SHP77 treated with DMSO at 0.1 percent for 48 hours (cell line): ENCODE measurements at places on chromosomes 5 and 9.

GRCh38 chr5:64606926-64607325 lies 83.4 kb upstream of the SHISAL2B start:
- DNase-seq = no peak

DNA sequence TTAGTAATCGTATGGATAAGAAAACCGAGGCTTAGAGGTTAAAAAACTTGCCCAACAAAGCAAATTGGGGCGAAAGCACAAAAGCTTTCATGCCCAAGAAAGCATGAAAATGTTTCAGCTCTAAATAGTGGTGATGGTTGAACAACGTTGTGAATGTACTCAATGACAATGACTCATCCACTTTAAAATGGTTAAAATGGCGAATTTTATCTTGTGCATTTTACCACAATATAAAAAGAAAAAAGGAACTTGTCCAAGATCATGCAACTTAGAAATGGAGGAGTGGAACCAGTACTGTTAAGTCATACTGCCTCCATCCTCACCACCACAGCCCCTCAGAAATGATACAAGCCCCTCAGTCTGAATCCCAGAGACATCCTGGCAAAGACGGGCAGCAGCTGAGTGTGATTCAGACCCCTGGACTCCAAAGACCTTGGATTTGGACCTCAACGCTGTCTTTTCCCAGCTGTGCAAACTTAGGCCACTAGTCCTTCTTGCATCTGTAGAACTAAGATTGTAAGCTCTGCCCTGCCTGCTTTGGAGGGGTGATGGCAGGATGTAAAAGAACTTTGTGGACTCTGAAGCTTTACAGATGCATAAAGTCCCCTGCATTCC lies 158.4 kb downstream of the GABBR2 start:
- no peak for DNase-seq

GRCh38 chr5:116750631-116751580 lies 176.3 kb upstream of the SEMA6A start:
- no peak for DNase-seq

DNA sequence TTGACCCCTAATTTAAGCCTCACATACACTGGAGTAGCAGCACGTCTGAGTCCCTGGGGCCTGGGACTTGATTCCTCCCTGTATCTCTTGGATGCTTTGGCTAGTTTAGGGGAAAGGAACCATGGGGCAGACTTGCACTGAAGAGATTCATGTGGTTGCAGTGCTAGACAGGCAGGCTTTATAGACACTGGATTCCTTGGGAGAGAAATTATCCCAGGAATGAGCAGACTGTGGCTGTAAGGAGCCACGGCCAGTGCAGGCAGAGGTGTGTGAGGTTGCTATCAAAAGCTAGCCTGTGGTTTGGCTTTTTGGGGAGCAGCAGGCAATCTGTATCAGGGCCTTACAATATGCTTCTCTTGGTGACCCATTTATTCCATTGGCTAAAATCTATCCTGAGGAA lies 20.5 kb upstream of the PITX1 start:
- DNase-seq = no peak

GRCh38 chr5:31062902-31063580 lies 130.4 kb upstream of the CDH6 start:
- DNase-seq = no peak

GRCh38 chr5:149299451-149300054 lies 27.9 kb downstream of the AFAP1L1 start:
- DNase-seq = no peak

DNA sequence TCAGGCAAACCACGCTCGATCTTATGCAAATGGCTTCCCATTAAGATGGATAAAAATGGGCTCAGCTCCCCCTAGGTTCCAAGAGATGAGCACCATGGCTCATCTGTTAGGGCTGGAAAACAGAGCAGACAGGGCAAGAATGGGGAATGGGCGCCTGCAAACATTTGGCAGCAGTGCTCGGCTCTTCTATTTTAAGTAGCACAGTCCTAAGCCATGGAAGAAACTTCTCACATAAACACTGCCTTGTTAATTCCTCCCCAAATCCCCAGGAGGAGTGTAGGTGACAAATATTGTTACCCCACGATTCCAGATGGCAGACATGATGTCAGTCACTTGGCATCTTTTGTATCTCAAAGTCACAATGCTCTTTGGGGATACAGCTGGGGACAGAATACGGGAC lies 221.8 kb downstream of the ICE1 start:
- no peak for DNase-seq

DNA sequence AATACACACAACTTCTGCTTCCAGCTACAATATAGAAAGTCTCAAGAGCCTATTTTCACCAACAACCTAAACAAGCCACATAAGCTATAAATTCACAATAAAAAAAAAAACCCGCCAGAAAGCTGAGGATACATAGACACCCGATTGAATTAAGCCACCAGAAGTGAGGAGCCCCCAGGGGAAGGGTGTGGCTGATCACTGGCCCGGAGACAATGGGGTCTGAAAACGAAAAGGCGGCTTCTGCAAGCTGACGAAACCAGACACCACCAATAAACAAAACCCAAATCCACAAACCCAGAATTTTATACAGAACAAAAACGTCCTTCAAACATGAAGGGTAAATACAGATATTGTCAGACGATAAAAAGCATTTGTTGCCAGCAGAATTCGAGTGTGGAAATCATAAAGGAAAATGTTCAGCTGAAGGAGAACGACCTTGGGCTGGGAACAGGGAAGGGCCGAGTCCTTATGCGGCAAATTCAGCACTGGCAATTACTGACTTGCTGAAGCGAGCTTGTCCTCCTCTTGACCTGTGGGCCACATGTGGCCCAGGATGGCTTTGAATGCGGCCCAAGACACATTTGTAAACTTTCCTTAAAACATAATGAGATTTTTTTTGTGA lies 39.6 kb upstream of the CEP72 start:
- no peak for DNase-seq

GRCh38 chr9:120562861-120563443 lies 17.0 kb downstream of the CDK5RAP2 start:
- no peak for DNase-seq

GRCh38 chr5:154593071-154593470 lies 115.0 kb upstream of the HAND1 start:
- DNase-seq = no peak

GRCh38 chr9:137552022-137552768 lies 516 bp downstream of the MRPL41 start:
- no peak for DNase-seq

GRCh38 chr9:113499153-113499875 lies 35.8 kb downstream of the RGS3 start:
- no peak for DNase-seq

GRCh38 chr5:113099822-113100221 lies 123.2 kb downstream of the DCP2 start:
- DNase-seq = no peak

DNA sequence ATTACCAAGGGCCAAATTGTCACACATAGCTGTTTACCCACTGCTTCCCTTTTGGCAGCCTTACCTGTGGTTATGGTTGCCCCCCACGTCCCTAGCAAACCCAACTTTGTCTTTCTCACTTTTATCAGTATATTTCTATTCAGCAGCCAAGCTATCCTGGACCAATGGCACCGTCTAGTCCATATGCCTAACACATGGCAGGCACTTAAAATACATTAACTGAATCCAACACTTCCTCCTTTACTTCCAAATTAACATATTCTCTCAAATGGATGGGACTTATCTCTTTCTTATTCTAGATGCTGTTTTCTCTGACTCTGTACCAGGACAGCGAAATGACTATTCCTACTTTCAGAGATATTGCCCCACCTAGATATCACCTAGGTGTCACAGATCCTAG lies 50.9 kb upstream of the SLC44A1 start:
- DNase-seq = no peak

GRCh38 chr5:88694023-88694679 lies 188.8 kb downstream of the MEF2C start:
- DNase-seq = no peak

- DNase-seq = no peak
Observed at GRCh38 chr5:146721073-146721815, 157.3 kb downstream of the PPP2R2B start.

- no peak for DNase-seq
Observed at GRCh38 chr9:22033012-22033630, 24.0 kb upstream of the CDKN2B start.

- DNase-seq = no peak
Observed at GRCh38 chr5:143093452-143094086, 309.9 kb downstream of the NR3C1 start.

- peak; percentile 39 for DNase-seq
Observed at GRCh38 chr5:38554861-38555260, 1.6 kb downstream of the LIFR start.

- no peak for DNase-seq
Observed at GRCh38 chr5:154487541-154487940, 9.5 kb upstream of the HAND1 start.

DNA sequence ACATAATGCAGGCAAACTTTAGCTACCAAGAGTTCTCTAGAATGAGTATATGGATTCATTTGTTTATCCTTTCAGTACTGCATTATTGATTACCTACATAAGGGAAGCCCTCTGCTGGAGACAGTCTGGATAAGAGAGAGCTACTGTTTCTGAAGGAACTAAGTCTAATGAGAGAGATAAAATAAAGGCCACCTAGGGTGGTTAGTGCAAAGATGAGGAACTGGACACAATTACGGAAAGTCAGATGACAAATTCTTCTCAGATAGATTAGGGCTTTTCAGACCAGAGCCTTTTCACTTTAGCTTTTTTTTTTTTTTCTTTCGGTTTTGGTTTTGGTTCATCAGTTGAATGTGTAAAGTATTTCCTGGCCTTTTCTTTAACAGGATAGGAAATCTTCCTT lies 31.3 kb downstream of the ISOC1 start:
- DNase-seq = no peak

GRCh38 chr5:180105827-180106312 lies 34.3 kb upstream of the RNF130 start:
- no peak for DNase-seq

- DNase-seq = no peak
Observed at GRCh38 chr5:175253597-175253996, 190.4 kb downstream of the DRD1 start.

- no peak for DNase-seq
Observed at GRCh38 chr9:135216791-135217441, 129.4 kb downstream of the OLFM1 start.

GRCh38 chr5:34721327-34721726 lies 65.2 kb downstream of the RAI14 start:
- DNase-seq = no peak

DNA sequence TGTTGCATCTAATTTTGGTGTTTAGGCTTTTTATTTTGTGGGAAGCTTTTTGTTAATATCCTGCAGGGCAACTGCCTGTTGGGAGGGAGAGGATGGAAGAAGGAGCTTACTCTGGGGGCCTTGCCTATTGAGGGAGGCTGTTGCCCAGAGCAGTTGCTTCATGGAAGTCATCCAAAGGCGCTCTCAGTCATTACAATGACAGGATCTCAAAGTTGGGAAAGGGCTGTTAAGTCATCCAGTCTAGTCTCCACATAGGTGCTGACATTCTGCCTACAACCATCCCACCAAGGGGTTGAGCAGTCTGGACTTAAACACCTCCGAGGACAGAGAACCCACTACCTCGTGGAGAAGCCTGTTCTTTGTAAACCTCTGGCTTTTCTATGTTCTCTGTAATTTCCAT lies 13.2 kb downstream of the SAP30L start:
- DNase-seq = no peak

GRCh38 chr9:109278848-109279247 lies 42.0 kb downstream of the EPB41L4B start:
- DNase-seq = no peak

DNA sequence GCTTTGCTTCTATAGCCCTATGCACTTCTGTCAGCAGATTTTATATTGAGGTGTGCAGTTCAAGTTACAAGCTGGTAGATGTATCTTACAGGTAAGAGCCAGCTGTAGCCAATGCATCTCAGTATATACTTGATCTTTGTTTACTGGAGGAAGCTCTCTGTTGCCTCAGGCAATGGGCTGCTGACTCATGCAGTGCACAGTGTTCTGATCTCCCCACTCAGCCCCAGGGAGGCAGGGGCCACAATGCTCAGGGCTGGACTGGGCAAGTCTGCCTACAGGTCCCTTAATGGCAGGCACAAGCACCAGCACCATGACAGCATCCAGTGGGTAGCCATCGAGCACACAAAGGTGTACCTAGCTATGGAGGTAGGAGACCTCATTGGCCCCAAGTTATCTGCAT lies 178.8 kb upstream of the CDH10 start:
- no peak for DNase-seq

GRCh38 chr5:147801461-147801860 lies 18.9 kb upstream of the JAKMIP2 start:
- no peak for DNase-seq

- no peak for DNase-seq
Observed at GRCh38 chr5:72476721-72477120, 30.5 kb downstream of the ZNF366 start.

DNA sequence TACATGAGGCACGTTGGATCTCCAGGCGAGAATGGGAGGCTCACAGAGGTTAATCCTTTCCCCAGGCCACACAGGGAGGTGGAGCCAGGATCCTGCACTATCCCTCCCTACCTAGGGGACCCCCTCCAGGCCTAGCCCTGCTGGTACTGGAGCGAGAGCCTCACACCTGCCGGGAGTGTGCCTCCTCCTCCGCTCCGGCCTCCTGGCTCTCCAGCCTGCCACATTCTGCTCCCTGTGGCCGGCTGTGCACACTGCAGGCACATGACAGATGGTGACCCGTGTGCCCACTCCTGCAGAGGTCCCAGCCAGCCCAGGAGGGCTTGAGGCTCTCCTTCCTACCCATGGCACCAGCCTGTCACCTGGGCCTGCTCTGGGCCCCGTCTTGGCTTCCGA lies 93.4 kb downstream of the RXRA start:
- DNase-seq = no peak

DNA sequence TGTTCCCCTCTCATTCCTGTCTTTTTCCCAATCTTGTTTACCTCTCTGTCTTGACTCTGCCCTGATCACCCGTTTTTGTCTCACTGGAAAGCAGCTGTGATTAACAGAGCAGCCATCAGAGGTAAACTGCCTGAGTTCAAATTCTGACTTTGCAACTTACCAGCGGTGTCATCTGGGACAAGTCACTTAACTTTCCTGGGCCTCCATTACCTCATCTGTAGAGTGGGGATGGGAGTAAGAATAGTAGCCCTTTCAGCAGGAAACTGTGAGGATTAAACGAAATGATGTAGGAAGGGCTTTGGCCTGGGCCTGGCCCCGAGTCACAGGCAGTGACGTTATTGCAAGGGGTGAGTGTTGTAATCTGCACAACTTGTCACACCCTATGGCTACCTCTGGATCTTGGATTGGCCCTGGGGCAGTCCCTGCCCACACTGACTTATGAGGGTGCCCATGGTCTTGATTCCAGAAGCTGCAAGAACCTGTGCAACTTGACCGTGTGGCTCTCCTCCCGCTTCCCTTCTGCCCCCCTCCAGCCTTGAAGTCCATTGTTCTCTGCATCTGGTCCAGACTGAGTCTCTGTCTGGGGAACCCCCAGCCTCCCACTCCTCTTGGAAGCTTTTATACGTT lies 657 bp upstream of the PCDH12 start:
- no peak for DNase-seq

DNA sequence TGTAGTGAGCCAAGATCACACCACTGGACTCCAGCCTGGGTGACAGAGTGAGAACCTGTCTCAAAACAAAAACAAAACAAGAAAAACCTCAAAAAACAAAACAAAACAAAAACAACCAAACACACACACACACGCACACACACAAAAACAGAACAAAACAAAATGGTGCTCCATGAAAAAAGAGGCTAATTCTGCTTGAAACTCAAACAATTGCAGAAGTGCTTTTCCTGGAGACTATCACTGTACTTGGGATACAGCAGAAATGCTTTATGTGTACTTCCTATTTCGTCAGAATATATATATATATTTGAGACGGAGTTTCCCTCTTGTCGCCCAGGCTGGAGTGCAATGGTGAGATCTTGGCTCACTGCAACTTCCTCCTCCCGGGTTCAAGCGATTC lies 49.9 kb upstream of the HSPA9 start:
- DNase-seq = no peak
